ENCODE measurements at places on chromosomes 2 and 18.

DNA sequence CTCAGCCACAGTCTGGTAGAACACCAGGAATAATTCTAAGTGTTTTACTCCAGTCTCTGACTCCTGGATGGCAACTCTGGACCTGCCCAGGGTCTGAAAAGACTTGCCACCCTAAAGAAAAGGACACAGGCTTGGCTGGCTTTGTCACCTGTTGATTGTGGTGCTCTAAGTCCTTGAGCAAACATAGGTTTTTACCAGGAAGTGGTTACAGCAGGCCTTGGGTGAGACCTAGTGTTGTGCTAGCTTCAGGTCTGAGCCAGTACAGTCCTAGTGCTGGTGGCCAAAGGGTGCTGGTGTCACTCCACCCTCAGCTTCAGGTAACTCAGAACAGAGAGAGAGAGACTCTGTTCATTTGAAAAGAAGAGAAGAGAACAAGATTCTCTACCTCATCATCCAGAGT, 1239.4 kb upstream of the CRIM1 start:
- DNase-seq = no peak

- no peak for DNase-seq
Observed at GRCh38 chr2:73610111-73610510, 32.1 kb downstream of the NAT8 start.

DNA sequence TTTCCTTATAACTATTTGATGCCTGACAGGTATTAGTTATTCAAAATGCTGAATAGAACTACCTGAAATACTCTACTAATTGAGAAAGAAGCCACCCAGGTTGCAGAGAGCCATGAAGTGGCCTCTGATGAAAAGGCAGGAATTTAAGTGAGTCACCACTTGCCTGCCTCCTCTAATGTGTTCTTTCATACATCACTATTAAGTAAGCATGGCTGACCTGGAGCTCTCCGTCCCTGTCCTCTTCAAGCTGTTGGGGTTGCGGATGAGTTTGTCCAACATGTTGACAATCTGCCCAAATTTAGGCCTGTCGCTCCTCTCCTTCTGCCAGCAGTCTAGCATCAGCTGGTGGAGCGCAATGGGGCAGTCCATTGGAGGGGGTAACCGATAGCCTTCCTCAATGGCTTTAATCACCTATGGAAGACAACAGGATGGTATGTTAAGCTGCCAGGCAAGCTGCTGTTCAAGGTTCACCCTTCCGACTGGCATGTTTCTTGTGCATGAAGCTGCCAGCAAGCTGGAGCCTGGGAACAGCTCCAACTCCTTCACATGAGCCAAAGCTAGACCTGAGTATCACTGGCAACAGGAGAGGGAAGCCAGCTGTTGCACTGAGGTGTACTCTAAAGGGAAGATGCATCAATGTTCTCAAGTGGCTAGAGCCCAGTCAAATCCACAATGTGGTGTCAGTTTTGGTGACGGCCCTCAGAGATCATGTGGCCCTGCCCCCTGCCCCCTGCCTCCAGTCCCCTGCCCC, 142.2 kb downstream of the EPHA4 start:
- DNase-seq = no peak

GRCh38 chr2:229596796-229597195, 117.6 kb downstream of the DNER start:
- DNase-seq = no peak

DNA sequence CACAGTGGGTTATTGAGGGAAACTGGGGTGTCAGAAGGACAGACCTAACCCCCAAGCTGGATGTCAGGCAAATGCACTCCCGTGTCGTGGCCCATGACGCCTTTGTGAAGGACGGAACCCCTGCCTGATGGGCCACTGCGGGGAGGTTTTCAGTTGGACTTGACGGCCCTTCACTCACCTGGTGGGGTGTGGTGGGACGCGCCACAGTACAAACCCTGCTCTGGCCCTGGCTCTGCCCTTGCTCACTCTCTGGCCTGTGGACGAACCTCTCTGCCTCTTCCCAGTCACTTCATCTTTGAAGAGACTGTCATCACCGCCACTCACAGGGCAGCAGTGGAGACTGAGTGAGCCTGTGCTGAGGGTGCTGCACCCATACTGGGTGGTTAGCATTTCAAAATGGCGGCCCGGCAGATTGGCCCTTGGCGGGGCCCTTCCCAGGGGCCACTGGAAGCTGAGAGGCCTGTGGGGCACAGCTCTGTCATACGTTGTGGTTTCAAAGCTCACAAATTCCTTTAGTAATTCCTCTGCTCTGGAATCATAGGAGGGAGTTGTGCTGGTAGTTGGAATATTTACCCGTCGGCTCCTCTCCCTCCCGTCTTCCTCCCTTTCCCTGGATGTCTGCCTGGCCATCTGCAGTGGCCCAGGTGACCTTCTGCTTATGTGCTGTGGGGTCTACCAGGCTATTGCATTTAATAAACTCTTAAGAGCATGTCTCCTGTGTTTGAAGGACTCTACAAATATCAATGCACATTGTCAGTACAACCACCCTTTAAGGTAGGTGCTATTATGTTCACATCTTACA, 200.6 kb downstream of the CTIF start:
- DNase-seq = no peak

GRCh38 chr2:985317-985898, 34.8 kb downstream of the SNTG2 start:
- DNase-seq = no peak

- DNase-seq = no peak
Observed at GRCh38 chr2:197560146-197560665, 44.3 kb downstream of the MOB4 start.

DNA sequence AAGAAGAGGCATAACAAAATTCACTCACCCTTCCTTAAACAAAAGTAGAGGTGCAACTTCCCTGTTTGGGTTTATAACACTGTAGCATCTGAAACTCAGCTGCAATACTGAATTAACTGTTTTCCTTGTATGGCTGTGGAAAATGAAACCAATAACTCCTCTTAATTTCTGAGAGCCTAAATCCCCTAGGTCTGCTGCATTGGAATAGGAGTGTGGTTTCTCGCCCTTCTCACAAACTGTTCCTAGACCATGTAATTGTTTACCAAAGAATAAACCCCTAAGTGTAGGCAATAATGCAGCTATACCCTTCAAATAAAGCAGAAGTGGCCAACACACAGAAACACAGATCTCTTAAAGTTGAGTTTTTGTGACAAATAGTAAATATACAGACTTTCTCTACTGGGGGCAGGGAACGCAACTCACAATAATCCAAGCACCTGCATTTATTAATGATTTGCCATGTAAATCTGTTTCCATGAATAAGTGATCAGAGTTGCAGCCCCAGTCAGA, 52.0 kb downstream of the RASGRP3 start:
- DNase-seq = no peak

DNA sequence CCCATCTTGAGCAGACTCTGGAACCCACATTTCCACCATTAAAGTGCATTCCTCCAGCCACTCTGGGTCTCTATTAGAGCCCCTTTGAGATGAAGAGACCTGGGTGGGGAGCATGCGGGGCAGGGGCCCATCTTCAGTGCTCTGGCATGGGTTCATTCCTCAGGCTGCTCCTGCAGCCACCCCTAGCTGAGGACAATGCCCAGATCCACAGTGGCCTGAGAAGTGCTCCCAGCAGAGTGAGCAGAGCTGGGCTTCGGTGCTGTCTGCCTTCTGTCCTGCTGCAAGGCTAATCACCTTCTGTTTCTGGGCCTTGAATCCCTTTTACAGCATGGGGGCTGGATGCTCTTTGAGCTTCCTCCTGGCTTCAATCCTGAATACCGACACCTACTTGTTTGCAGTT, 169.8 kb downstream of the TRIM43 start:
- no peak for DNase-seq

GRCh38 chr2:212534336-212534735, 4.3 kb downstream of the ERBB4 start:
- DNase-seq = no peak

Data from immature natural killer cell (primary cell).